ENCODE measurements at places on chromosomes 3 and 15.

GRCh38 chr15:69340243-69340900 is 41.7 kb downstream of the PAQR5 start:
- DNase-seq = no peak

DNA sequence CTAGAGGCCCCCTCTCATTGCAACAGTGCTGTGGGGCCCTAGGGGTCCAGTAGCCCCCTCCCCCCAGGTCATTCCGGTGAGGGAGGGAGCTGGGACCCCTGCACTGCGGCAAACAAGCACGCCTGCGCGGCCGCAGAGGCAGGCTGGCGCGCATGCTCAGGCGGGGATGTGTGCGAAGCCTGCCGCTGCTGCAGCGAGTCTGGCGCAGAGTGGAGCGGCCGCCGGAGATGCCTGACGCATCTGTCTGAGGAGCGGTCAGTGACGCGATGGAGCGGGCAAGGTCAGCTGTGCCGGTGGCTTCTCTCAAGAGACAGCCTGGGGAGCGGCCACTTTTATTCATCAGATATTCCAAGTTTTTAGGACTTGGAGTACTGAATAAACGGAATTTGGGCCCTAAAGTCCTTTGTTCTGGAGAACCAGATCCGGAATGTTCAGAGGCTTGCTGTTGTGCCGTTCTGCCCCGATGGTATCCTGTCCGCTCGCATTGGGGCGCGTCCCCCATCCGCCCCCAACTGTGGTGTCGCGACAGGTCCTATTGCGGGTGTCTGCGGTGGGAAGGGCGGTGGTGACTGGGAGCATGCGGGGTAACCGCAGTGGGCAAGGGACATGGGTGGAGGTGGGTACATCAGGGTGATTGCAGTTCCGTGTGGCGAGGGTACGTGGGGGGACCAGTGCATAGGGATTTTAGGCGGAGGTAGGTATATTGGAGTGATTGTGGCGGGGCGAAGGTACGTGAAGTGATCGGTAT is at the start of the genes SNRPN and SNURF:
SNRPN (plus strand) TSS at position 205 of the 748 bp plus-strand sequence. CDS start 19,467 bp downstream, outside the sequence.
SNURF (plus strand) TSS at position 205 of the 748 bp plus-strand sequence; CDS start at position 267, 62 bp downstream.
- DNase-seq = peak; percentile 69

GRCh38 chr15:74937590-74938371 is at the start of gene COX5A:
COX5A (minus strand) TSS chr15:74938073; CDS start chr15:74938014, 59 bp downstream.
- DNase-seq = peak; percentile 95

- no peak for DNase-seq
These were observed 19.5 kb downstream of the LNP1 start for GRCh38 chr3:100420885-100421284.

DNA sequence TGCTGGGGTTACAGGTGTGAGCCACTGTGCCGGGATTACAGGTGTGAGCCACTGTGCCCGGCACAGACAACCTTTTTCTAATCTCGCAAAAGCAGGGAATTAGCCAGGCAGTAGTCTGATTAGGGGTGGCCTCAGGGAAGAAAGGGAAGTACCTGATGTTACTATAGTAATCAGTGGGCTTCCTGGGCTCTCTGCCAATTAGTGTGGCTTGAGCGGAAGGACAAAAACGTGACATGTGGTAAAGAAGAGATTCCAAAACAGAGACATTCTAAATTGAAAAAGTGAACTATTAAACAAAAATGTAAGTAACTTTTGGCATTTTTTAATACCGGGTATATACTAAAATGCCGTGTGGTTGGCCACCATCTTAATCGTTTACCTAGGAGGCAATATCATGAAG is 48.1 kb downstream of the CFAP20DC start:
- no peak for DNase-seq

GRCh38 chr3:47688488-47688887 is 93.2 kb downstream of the SMARCC1 start:
- DNase-seq = no peak

- no peak for DNase-seq
These were observed 161.2 kb downstream of the ALCAM start for GRCh38 chr3:105527949-105528348.

- DNase-seq = no peak
These were observed 41.5 kb downstream of the EFCAB12 start for GRCh38 chr3:129386984-129387383.

- no peak for DNase-seq
These were observed 231.4 kb upstream of the UMPS start for GRCh38 chr3:124498891-124499290.

- DNase-seq = no peak
These were observed 6.6 kb upstream of the KLF13 start for GRCh38 chr15:31320022-31320421.

GRCh38 chr3:60399861-60400845 is 851.1 kb downstream of the FHIT start:
- DNase-seq = no peak

- DNase-seq = no peak
These were observed 59.5 kb upstream of the PLXNA1 start for GRCh38 chr3:126923423-126923822.

DNA sequence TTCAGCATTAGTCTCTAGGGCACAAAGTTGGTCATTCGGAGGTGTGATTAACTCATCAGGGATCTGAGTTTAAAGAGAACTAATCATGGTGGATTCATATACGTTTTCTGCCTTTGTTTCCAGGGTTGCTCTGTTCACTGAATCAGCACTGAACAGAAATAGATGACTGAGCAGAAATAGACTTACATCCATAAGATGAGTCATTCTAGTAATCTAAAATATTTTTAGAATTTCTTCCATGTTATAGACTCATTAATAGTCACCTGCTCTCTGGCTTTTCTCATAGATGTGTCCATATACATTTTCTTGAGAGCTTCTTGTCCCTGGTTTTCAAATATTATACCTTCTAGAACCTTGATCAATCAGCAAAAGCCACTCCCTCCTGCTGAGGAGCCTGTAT is 837.6 kb upstream of the DPPA4 start:
- no peak for DNase-seq

GRCh38 chr3:53195602-53196574 is 34.9 kb downstream of the PRKCD start:
- peak; percentile 62 for DNase-seq

DNA sequence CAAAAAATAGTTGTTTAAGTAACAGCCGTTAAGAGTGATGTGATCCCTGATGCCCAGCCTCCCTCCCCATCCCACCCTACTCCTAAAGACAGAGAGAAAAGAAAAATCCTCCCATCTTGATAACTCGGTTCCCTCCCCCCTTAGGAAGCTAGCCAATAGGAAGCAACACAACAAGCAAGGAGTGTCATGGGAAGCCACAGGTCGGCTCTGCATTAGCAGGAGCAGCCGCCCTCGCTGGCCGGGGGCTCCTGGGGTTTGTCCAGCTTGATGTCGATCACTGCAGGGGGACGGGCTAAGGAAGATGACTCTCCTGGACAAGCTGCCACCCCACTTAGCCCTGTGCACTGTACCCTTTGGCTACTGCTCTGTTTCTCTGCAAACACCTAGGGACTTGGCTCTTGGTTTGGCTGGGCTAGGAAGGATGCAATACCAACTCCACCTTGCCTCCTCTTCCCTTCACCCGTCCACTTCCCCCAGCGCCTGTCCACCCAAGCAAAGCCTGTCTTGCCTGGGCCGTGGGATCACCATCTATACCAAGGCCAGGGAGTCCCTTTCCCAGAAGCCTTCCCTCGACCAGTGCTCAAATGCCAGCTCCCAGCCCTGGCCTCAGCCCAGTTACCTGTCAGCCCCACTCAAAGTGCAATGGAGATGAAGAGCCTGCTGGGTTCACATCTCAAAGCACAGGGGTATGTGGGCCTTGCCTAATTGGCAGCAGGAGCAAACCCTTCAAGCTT is 23.1 kb downstream of the SRPRB start:
- DNase-seq = no peak

- peak; percentile 89 for DNase-seq
These were observed 21.2 kb downstream of the IGSF10 start for GRCh38 chr3:151439652-151440125.

GRCh38 chr3:57066471-57066870 is 6.0 kb downstream of the SPATA12 start:
- DNase-seq = no peak

DNA sequence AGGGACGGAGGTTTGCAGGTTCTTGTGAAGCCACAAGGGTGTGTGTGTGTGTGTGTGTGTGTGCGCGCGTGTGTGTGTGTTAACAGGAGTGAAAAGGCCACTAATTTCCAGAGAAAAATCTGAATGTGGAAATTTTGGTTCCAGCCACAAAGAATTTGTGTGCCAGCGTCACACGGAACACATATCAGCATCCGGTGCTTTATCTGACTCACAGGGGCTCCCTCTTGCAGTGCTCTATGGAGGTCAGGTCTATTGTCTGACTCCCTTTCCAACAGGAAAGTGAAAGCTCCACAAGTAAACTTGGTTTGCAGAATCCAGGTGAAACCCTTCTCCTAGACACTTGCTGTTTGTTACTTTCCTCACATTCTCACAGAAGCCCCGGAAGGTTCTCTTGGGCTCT is 6.2 kb downstream of the CLDN11 start:
- no peak for DNase-seq

DNA sequence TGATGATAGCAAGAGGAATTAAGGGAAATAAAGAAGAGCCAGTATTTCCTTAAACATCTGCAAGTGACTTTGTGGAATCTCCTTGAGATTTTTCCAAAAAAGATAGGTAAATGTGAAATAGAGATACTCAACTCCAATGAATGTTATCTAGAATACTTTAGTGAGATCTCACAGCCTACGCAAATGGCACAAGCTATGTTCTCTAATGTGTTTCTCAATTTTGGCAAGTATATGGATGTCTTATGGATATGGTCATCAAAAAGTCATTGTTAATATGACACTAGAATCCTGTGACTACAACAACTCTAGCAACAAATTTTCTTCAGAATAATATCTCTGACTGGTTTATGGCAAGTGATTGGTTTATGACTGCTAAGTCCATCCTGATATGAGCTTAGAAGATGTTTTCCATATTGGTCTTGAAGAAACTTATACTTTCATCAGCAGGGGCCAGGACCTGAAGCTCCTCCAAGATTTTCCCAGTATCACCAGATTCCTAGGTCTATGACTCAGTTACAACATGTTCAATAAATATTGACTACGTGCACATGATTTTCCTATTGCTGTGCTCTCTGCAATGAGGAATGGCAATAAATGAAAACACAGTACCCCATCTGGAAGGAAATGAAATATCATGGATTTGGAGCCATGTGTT is 170.9 kb upstream of the THBS1 start:
- DNase-seq = no peak

DNA sequence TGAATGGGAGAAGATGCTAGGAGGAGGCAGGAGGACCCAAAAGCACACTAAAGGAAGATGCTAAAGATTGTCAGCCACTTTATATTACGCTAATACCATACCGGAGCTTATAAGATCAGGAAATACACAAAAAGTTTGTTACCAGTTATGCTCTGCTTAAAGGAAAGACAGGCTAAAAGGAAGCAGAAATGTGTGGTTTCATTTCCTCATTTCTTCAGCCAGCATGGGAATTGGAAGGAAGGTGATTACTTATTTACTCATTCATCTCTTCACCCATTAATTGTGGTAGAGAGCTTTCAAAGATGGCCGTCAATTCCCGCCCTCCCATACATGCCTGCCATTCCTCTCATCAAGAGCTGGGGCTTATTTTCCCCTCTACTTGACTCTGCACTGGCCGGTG is 26.7 kb upstream of the TMEM158 start:
- DNase-seq = peak; percentile 15

DNA sequence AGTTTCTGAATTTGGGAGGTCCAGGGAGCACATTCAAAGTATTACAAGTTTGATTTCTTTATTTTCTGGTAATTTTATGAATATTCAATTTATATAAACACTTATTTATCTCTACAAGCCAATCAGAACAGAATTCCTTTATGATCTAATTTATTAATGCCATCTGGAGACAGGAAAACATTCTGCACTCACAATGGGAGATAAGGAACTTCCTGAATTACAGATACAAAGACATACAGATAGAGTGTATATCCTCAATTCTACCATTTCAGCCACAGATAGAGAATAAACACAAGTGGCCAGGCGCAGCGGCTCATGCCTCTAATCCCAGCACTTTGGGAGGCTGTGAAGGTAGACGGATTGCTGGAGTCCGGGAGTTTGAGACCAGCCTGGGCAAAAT is 86.0 kb downstream of the IQCH start:
- DNase-seq = no peak

DNA sequence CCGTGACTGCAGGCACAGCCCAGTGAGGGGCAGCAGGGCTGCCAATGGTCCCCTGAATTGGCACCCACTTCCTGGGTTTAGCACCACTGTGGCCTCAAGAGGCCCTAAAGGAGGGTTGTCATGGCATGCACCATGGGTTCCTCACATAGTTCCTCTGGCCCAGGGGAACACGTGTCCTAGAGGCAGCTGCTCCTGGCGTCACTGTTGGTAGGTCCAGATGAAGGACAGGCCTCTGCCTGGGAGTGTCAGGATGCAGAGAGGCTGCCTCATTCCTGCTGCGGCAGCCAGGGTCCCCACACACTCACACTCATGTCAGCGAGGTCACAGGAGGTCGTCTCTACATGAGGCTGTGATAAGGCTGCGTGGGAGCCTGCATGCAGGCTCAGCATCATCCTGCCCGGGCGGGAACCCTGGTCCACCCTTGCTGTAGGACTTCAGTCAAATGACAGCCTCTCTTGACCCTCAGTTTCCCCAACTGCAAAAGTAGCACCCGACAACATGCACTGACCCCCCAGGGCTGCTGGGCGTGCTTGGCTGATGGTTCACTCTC is 26.1 kb upstream of the SFMBT1 start:
- DNase-seq = no peak

DNA sequence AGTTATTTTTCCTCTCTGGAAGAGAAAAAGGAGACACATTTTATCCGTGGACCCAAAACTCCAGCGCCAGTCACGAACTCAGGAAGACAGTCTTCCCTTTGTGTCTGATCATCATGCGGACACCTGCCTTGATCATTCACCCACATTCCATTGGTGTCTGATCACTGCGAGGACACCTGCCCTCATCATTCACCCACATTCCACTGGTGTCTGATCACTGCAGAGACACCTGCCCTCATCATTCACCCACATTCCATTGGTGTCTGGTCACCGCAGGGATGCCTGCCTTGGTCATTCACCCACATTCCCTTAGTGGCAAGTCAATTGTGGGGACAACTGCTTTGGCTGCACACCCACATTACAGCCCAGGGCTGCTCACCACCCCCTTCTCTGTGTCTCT is 148.9 kb downstream of the ROBO1 start:
- no peak for DNase-seq

GRCh38 chr3:146803745-146804144 is 198.6 kb upstream of the PLSCR5 start:
- no peak for DNase-seq

DNA sequence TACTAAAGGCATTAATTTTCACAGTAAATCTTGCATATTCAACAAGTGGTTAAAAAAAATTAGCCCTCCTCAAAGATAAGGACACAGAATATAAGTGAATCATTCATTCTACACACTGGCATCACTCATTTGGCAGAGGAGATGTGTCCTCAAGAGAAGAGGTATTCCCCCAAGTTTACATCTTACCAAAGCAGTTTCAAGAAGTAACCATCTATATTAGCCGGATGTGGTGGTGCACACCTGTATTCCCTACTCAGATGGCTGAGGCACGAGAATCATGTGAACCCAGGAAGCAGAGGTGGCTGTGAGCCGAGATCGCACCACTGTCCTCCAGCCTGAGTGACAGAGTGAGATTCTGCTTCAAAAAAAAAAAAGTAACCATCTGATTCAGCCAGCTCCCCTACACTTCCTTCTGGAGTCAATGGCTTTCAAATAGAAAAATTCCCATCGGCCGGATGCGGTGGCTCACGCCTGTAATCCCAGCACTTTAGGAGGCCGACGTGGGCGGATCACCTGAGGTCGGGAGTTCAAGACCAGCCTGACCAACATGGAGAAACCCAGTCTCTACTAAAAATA is 15.4 kb downstream of the RAF1 start:
- no peak for DNase-seq
